ENCODE measurements at places on chromosomes 5 and 9. TPM values are rescaled to one million over a fixed set of nuclear protein-coding genes. Genes with fewer than 3 reads are reported as not detected.

IL33 gene
- not detected for total RNA-seq

GAPVD1 gene
- 53.9 TPM for total RNA-seq

FGF18 gene
- total RNA-seq, result not detected

CA9 gene
- 0.86 TPM for total RNA-seq

DEPDC1B gene
- 0.44 TPM for total RNA-seq

GRAMD2B gene
- total RNA-seq, result 4.9 TPM

DNA sequence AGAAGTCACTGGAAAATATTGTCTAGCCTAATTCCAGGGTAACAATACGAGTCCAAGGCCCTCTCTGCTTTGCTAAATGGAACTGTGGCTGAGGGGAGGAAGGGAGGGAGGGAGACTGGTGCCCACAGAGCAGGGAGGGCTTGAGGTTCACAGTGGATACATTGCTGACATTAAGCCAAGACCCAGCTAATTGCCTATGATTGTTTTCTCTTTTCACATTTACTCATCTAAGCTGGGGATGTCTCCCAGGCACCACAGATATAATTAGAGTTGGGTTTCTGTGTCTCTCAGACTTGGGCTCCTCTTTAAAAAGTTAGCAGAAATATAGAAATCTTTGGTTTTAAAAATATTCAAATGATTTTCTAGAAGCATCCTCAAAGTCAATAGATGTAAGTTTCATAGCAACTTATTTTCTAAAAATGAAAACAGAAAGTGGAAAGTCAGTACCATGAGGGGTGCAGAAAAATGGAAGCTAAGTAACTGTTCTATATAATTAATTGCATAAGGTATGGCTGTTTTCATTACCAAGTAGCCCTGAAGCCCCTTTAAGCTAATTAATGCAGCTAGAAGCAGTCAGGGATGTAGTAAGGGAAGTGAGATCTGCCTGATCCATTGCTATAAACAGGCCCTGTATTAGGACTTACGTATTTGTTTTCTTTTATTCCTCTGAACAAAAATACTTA, 259.8 kb downstream of the NDUFS4 start:
- no peak for DNase-seq

DNA sequence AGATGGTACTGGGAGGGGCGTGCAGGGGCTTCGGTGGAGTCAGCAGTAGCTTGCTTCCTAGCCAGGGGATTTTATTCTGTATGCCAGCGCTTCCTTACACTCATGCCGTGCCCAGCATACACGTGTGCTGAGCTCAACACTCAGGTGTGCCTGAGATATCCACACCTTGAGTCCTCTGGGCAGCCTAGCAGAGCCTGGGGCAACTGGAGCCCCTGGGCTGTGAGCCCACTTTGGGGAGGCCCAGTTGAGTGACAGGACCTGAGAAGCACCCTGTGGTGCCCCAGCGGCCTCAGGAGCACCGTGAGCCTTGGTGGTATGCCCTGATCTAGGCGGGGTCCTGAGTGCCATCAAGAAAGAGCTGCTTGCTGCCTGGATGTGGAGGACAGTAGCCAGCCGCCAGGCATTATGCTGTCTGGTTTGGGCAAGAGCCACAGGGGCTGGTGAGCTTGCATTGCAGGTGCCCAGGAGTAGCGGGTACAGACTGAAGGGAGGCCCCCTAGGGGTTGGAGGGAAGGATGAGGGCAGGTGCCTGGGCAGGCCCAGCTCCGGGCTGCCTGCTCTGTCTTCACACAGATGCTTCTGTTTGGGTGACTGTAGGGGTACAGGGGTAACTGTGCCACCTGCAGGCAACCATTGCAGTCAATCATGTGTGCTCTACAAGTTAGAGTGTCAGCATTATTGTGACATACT, 42.9 kb downstream of the BNIP1 start:
- no peak for DNase-seq

DNA sequence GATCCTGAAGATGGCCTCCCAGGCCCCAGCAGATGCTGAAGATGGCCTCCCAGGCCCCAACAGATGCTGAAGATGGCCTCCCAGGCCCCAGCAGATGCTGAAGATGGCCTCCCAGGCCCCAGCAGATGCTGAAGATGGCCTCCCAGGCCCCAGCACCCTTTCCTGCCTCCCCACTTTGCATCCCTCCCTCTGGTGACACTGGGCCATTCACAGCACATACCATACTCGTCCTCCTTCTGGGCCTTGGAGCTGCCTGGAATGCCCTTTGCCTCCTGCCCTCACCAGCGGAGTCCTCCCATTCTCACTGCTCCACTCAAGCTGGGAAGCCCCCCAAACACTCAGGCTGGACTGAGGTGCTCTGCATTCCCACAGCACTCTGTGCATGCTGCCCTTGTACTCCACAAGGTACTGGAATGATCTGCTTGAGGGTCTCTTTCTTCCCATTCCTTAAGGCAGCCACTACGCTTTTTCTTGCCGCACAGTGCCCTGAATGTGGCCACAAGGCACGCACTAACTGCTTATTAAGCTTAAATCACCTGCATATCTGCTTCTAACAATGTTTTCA, 550.0 kb downstream of the BNC2 start:
- DNase-seq, result no peak

DNA sequence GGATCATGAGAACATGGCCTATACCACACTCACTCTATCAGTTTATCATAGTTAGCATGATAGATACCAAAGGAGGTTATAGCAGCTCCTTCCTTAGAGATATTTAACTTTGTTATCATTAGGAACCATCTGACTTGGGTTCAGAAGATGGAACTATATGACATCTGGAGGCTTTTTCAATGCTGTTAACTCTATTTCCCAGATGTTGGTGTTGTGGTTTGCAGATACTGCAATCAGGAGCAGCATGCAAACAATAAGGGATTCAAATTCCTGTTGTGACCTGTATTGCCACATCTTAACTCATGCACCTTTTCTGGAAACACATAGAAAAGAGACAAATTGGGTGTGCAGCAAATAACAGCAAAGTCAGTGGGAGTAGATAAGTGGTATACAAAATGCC, 201.7 kb downstream of the NNT start:
- DNase-seq, result no peak

GRCh38 chr9:124894741-124895170, 32.8 kb downstream of the ARPC5L start:
- DNase-seq, result no peak

GRCh38 chr5:14168144-14168792, 25.1 kb downstream of the TRIO start:
- no peak for DNase-seq

DNA sequence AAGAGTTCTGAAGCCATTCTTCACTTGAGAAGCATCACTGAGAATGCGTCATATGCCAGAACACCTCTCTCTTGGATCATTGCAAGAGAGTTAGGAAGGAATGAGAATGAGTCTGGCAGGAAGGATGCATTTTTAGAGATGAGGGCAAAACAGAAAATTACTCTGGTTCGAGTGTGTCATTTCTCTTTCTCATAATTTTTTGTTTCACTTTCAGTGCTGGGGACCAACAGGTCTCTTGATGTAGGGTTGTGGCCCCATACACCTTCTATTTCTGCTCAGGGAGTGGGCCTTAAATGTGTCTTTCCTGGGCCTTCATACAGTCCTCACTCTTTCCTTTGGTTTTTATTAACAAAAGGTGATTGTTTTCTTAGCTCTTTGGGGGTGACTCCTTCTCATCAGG, 302.4 kb downstream of the NR3C1 start:
- DNase-seq, result no peak

DNA sequence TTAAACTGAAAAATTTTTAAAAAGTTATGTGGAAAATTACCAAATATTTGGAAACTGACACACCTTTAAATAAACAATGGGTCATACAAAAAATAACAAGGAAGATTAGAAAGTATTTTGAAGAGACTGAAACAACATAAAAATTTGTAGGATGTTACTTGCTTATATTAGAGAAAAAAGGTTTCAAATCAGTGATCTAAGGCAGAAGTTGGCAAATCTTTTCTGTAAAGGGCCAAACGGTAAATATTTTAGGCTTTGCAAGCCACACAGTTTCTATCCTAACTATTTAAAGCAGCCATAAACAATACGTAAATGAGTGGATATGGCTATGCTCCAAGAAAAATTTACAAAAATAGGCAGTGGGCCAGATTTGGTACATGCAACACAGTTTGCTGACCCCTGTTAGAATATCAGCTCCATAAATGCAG, 81.3 kb downstream of the OXCT1 start:
- DNase-seq, result no peak

DNA sequence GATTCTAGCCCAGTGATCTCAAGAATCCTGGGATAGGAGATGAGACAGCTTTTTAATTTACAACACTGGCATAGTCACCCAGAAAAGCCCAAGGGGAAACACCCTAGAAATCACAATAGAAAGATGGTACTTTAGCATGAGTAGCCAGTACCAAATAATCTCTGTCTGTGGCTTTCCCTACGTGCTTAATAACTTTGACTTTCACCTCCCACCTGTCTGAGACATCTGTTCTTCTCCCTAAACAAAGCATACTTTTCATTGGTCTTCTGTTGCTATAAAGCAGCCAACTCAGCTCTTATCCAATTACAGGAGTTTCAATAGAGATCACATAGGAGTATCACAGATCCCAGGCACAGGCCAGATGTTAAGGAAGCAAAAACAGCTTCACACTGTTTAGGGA, 10.4 kb downstream of the MARCHF3 start:
- no peak for DNase-seq

- DNase-seq, result no peak
Observed at GRCh38 chr5:107858324-107858723, 187.6 kb upstream of the EFNA5 start.

GRCh38 chr5:133806847-133807246, 161.6 kb downstream of the C5orf15 start:
- DNase-seq, result no peak

- no peak for DNase-seq
Observed at GRCh38 chr5:150143350-150144245, 12.0 kb downstream of the PDGFRB start.

- DNase-seq, result no peak
Observed at GRCh38 chr5:136269973-136270372, 77.0 kb upstream of the SMIM32 start.

GRCh38 chr9:113985968-113986585, 92.0 kb downstream of the AMBP start:
- no peak for DNase-seq

- DNase-seq, result no peak
Observed at GRCh38 chr9:81423589-81424326, 265.6 kb downstream of the TLE1 start.

- no peak for DNase-seq
Observed at GRCh38 chr5:108797396-108797795, 49.7 kb downstream of the FER start.

- no peak for DNase-seq
Observed at GRCh38 chr5:150325426-150325825, 22.7 kb upstream of the ARSI start.

DNA sequence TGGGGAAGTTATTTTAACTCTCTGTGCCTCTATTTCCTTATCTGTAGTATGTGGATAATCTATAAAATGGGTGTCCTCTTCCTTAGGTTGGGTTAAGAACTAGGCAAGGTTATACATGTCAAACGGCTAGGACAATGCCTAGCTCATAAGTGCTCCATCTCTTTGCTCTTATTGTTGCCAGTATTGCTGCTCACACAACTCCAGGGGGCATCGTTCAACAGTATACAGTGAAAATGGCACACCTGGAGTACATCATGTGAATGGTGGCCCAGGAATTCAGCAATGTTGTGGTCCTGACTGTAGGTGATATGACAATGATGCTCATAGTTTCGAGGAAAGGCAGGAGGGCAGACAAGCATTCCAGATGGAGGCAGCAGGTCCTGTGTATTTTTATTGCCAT, 30.1 kb downstream of the SLIT3 start:
- DNase-seq, result no peak

- DNase-seq, result no peak
Observed at GRCh38 chr5:137491121-137491520, 8.0 kb downstream of the SPOCK1 start.

DNA sequence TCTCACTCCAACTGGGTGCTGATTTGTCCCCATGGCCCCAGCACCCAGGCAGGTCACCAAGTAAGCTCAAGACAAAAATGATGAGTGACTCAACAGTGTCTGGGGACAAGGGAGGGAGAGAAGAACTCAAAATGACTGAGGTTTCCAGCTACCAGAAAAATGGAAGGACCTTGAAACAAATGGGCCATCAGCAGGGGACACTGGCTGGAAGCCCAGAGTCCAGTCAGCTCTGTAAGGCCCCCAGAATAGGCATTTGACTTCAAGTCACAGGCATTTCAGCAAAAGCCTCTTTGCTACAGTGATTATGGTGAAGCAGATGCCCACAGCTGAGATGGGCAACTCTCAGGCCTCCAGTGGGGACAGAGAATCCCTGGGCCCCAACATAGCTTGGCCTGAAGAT, 139.0 kb upstream of the GABRP start:
- no peak for DNase-seq
